ENCODE measurements at places on chromosomes 6 and 20.

DNA sequence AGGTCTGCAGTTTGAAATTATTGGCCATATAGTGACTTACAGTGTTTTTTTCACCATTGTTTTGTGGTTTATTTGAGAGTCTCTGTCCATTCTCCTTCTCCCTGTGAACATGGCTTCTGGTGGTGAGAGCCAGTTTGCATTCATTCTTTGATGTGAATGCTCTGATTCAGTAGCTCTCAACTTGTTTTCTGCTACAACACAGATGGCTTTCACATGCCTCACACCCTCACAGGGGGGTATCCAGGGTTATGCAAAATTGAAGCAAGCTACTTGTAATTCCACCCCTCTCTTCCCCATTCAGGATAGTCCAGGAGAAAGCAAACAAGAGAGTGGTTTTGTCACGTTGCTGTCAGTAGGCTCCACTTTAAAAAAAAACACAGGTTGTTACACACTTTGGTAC is 55.6 kb downstream of the SLX4IP start:
- DNase-seq, result no peak

- no peak for DNase-seq
Observed at GRCh38 chr6:11298651-11299420, 66.4 kb upstream of the NEDD9 start.

DNA sequence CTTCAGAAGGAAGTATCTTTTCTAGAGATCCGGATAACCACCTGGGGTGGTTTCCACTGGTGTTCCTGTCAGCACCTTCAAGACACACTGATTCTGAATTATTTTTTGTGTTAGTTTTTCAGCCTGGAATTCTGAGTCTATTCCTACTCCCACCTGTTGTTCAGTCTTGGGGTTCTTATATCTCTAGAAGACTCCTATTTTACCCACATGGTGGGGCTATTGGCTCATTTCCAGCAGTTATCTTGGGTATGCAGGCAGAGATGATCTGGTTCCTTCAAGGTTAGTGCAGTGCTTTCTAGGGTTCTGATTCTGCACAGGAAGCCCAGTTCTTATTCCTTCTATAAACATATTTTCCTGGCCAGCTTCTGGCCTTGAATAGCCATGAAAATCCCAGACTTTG is 175.6 kb upstream of the PDE7B start:
- DNase-seq, result no peak

DNA sequence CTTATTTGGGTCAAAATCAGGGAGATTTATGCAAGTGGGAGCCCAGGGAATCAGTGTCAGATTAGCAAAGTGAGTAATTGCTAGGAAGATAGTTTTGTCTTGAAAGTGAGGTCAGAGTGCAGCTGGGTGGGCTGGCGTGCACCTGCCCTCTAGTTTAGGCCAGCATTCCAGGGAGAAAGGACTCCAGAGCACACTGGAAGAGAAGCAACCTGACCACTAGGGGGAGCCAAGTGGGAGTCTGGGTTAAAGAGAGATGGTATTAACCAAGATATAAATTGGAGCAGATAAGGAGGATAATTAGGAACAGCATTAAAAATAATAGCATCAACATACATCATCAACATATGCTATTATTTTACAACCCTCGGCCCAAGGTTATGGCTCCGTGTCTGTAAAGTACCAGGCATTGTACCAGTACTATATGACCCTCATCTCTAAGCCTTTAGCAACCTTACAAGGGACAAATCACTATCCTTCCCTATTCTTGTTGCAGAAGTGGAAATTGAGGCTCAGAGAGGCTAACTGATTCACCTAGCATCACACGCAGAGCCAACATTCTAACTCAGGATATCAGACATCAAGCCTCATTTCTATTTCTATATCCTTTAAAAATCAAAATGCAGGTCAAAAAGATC is 57.8 kb downstream of the SLC2A10 start:
- no peak for DNase-seq

DNA sequence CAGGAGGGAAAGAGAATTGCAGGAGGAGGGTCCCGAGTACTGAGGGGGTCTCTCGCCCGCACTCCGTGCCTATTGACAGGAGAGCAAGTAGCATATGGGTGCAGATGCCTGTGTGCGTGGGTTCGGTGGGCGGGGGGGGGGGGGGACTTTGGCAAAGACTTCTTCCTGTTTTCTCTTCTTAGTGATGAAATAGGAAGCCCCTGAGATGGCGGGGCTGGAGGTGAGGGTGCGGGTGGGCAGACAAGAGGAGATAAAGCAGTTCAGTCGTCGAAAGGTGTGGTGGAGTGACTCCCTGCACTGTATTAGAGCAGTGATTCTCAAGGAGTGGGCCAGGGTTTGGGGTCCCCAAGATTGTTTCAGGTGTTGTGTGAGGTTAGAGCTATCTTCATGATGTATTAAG is 3.7 kb downstream of the NAA20 start:
- no peak for DNase-seq

GRCh38 chr6:100023798-100024197 is 29.8 kb upstream of the MCHR2 start:
- DNase-seq, result no peak

DNA sequence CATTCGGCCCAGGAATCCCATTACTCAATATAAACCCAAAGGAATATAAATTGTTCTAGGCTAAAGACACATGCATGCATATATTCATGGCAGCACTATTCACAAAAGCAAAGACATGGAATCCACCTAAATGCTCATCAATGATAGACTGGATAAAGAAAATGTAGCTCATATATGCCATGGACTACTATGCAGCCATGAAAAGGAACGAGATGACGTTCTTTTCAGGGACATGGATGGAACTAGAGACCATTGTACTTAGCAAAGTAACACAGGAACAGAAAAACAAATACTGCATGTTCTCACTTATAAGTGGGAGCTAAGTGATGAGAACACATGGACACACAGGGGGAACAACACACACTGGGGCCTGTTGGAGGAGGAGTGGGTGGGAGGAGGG is 769.5 kb downstream of the TBC1D32 start:
- no peak for DNase-seq

GRCh38 chr6:21668795-21669194 is 75.2 kb downstream of the SOX4 start:
- no peak for DNase-seq

Data from stimulated activated CD8-positive, alpha-beta memory T cell treated with anti-CD3 and anti-CD28 coated beads, Interleukin-4, amount 100 ng/mL, for 1 hour (primary cell).